ENCODE measurements at places on chromosomes 12 and 14.

DNA sequence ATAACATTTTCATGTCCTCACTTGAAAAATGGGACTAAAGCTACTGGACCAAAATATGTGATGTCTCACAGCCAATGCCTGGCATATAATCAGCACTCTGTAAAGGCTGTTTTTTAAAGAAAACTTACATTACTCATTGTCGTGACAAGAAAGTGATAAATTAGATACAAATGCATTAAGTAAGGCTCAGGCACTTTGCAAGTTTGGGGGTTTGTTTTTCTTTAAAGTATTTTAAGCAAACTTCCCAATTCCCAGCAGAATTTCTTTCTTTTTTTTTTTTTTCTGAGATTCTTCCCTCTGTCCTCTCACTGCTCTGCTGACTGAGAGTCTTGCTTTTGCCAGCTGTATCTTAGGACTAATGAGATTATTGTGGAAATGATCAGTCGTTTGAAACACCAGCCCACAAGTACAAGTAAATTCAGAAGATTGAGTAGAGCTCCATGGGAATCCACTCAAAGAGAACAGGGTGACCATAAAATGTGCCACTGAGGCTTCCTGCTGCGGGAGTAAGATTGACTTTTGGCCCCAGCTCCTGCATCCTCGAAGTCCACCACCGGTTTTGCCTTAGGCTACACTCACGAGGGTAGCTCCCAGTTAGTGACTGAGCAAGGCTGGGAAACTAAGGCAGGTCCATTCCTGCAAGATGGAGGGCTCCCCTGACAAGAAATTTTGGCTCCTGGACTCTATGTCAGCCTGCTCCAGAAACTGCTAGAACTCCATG lies 82.8 kb downstream of the TMTC1 start:
- DNase-seq, result no peak

DNA sequence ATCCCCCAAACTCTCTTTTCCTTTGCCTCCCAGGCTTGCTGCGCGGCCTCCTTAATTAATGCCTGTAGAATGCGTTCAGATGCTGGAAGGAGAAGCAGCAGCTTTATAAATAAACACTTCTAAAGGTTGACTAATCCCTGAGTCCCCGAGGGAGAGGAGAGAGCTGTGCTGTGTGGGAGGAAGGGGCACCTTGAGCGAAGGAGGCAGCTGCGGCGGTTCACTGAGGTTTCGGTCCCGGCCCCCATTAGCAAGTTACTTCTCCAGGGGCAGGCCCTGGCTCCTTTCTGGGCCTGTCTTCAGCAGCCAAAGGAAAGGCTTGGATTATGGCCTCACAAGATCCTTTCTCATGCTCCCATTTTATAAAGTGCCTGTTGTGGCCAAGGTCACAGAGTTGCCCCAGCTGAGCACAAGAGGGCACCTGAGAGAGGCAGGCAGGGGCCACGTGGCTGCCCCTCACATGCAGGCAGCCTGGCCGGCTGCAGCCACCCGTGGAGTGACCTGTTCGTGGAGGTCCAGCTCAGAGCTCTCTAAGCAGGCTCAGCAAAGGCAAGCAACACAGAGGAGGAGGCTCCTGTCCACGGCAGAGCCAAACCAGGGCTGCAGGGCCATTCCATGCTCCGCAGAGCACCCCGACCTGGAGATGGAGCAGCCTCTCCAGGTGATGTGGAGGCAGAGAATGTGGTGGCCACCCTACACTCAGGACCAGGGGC lies 15.0 kb upstream of the CACNA2D4 start:
- no peak for DNase-seq

DNA sequence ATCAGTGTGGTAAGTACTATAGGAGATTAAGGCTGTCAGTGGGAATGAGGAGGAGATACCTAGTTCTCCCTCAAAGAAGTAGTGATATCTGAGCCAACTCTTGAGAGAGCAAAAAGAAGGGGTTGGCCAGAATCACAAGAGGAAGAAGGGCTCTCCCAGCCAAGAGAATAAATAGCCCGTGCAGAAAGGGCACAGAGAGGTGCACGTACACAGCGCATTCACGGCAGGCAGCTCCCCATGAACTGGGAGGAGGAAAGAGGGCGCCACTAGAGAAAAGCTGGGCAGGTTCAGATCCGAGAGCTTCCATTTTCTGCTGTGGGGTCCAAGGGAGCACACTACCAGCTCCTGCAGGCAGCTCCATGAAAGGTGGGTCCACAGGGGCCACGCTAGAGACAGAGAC lies 59.9 kb downstream of the PPP2R5E start:
- DNase-seq, result no peak

DNA sequence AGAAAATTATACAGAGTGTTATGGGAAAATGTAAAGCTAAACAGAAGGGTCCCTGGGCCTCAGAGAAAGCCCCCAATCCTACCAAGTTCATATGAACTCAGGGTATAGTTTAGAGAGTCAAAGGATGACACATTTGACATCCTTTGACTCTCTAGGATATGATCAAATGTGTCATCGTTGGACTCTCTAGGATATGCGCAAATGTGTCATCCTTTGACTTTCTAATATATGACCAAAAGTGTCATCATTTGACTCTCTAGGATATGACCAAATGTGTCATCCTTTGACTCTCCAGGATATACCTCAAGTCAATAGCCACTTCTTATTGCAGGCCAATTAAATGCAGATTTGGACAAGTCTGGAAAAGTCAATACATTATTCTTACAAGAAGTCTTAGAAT lies 204.8 kb upstream of the IGF1 start:
- no peak for DNase-seq

DNA sequence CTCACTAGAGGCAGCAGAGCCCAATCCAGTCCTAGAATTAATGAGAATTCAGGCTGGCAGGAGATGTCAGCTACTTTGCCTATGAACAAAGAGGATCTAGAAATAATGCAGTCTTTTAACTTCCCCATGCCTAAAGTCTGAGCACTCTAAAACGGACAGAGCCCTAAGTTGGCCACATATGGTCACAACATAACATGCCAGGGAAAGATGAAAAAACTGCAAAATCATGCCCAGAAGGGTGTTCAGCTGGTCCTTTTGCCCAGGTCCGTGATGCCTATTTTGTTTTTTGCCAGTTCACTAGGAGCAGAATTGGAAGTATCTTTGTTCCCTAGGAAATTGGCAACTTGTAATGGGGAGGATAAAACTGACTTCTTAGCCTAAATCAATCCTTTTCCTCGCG lies 20.3 kb upstream of the LMNTD1 start:
- DNase-seq, result no peak

DNA sequence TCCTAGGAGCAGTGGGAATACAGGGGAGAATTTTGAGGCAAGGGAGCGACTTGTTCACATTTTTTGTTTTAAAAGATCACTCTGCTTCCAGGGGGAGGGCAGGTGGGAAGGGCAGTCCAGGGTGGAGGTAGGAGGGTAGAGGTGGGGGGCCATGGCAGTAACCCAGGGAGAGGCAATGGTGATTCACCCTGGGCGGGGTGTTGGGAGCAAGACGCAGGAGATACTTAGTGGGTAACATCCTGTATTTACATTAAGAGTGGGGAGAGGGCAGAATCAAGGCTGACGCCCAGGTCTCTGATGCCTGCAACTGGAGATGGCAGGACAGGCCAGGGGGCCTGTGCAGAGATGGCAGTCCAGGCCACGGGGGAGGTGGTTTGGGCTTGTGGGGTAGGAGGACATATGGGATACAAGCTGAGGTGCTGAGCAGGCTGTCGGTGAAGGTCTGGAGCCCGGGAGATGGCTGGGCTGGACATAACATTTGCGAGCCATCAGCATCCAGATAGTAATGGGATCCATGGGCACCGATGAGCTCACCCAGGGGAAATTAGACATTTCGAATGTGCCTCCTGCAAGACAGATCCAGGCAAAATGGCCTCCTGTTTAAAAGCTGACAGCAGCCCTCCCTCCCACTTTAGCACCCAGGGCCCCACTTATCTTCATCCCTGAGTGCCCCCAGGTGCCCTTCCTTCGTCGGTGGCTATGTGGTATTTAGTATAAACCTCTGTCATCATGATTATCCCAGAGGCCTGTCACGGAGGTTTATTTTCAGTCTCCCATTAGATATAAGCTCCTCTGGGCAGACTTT lies 9.3 kb downstream of the EML1 start:
- DNase-seq, result no peak

DNA sequence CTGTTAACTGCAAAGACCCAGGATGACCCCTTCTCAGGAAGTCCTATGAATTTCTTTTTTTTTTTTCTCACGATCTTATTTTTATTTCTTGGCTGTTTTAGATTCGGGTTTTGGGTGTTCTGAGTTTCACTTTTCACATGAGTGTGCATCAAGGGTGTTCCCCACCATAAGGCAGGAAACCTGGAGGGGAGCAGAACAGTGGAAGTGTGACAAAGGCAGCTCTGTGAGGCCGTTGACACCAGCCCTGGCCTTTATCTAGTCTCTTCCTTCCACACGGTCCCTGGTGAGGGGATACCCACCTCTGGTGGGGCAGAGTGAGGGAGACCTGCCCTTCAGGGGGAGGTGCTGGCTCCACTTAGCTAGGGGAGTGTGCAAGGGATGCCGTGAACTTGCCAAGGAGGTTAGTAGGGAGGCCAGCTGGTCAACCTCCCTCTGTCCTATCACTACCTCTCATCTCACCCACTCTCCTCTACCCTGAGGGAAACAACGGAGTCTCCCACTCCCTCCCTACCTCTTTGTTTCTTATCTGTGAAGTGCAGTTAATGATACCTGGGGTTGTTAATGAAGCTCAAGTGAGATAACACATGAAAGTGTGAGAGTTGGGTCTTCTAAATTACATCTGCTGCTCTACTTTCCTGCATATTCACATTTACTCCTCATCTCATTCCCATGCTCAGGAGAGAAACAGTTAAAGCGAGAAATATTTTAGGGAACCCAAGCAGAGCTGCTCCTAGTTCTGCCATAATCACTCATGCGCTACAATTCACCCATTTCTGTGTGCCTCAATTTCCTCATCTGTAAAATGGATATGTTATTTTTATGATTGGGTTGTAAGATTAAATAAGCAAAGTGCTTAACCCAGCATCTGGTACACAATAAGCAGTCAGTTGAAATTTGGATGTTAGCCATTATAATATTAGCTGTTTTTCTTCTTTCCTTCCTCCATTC lies 4.4 kb upstream of the GALNT6 start:
- DNase-seq, result no peak

- DNase-seq, result no peak
These were observed 214.3 kb downstream of the EFCAB11 start for GRCh38 chr14:89740241-89740640.

DNA sequence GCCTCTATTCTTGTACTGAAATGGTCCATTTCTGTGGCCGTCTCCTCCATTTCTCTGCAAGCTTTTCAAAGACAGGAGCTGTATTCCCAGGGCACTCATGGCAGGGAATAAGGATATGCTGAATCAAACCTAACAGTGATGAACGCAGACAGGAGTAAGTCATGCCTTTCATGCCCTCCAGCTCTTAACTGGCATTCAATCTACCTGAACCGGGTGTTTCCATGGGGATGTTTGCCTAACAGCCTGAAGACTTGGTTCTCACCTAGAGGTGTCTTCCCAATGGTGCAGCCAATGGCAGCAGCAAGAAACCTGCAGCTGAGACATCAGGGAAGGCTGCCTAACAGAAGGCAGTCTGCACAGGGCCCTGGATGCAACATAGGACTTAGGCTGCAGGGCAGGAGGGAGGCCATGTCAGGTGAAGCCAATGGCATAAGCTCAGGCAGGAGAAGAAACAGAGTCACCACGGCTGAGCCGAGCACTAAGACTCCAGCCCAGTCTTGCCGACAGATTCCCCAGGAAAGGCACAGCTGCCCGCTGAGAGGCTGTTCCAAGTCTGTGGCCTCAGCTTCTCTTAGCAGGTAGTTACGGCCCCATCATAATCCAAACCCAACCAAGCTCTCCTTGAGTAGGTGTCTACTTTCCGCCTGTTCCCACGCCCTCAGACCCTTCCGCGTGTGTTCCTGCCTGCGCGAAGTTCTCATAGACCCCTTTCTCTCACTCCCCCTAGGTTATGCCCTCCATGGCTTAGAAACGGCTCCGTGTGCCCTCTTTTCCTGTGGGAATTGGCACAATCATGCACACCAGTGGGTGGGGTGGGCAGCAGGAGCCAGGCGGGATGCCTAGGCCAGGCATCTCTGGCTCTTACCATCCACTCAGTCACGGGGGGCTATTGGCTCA lies 44.1 kb downstream of the VWF start:
- no peak for DNase-seq

GRCh38 chr12:124369827-124370378 lies 75.0 kb downstream of the RFLNA start:
- no peak for DNase-seq

DNA sequence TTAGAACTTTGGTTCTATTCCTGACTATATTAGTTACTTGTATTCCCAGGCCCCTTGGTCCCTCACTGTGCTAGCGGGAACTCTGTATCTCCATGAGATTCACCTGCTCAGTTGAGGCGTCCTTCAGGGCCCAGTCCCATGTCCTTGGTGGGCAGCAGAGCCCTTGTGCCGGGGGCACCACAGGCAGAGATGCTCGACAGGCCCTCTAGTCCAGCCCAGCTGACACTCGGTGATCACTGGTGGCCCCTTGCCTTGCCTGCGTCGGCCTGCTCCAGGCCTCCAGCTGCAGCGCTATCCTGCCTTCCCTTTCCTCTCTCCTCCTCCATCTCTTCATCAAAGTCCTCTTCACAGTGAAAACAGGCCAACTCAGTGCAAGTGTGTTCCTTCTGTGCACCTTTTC lies 70.0 kb downstream of the ANKRD9 start:
- no peak for DNase-seq

DNA sequence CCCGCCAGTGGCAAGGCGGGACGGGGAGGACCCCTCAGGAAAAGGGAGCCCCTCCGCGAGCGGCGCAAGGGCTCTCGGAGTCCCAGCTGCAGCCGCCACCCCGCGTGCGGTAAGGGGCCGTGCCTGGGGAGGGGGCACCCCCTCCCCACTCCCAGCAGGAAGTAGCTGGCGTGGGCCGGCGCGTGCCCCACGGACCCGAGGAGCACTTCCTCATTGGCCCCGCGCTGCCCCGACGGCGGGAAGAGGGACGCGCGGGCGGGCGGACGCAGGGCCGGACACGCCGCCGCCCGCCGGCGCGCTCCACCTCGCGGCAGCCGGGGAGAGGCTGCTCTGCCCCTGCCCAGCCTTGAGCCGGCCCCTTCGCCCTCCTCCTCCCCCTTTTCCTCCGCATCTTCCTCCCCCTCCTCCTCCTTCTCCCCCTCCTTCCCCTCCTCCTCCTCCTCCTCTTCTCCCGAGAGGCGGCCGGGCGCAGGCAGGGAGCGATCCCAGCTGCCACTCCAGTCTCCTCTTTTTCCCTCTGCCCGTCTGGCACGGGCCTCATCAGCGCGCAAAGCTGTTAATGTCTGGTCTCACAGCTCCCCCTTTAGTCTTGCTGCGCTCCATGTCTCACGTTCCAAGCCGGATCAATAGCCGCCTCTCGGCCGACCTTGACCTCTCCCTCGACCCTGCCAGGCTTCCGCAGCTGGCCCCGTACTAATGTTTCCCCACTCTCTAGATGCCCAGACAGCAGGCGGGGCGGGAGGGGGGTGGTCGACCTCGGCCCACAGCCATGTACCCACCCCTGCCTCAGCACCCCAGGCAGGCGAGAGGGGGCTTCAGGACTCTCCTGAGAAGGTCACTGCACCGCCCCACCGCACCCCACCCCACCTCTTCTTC lies 2.6 kb upstream of the BCL11B start:
- peak; percentile 58 for DNase-seq

DNA sequence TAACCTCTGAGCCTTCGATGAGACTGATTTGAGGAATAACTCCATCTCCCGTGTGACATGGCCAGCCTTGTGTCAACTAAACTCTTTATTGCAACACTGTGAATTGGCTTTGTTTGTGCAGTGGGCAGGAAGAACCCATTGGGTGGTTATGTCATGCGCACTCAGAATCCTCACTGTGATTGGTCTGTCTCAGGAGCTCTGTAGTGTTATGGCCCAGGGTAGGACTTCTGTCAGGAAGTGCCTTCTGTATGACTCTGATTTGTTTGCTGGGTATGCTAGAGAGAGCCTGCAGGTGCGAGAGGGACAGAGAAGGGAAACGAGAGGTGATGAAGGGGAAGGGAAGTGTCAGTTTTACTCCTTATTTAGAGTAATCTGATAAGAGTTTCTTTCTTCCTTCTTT lies 71.5 kb upstream of the DCD start:
- no peak for DNase-seq

Data from stimulated activated CD4-positive, alpha-beta T cell treated with anti-CD3 and anti-CD28 coated beads, Interleukin-4, amount 100 ng/mL, for 1 hour (primary cell).